Thyroid gland (tissue), 4 donors: ENCODE measurements at places on chromosomes 12 and 14. TPM values are rescaled to one million over a fixed set of nuclear protein-coding genes. Genes with fewer than 3 reads are reported as not detected.

DNA sequence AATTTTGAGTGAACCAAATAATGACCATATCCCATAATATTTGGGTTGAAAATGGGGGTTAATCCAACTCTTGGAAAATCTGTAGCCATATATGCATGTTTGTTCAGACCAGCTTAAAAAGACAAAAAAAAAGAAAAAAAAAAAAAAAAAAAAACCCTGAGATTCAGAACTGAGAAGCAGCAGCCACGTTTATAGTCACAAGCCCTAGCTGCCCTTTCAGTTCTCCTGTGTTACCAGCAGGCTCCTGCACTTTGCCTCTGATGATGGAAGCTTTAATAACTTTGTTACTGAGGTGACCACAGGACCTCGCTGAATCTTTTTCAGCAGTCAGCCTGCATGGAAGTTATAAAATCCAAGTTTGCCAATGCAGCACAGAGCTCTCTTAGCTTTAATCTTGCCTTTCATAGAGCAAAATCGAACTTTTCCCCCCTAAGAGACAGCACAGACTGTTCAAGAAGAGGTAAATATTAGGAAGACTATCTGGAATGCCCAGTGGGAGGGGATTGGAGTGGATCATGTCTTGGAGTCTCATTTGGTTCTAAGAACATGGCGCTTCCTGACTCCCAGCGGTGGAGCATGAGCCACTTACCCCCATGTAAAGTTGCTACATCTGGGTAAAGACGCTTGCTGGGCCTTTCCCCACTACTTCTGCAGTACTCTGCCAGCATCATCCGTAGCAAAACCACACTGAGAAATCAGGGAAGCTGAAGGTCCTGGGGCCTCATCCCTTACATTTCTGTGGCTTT, 20.6 kb downstream of the GNG2 start:
- no peaks in the 10 kb centered on the region for H3K27me3 ChIP-seq
- no peaks in the 10 kb centered on the region for H3K36me3 ChIP-seq
- H3K4me1 ChIP-seq = no peaks in the 10 kb centered on the region
- H3K27ac ChIP-seq = no peak overlapping the region

DNA sequence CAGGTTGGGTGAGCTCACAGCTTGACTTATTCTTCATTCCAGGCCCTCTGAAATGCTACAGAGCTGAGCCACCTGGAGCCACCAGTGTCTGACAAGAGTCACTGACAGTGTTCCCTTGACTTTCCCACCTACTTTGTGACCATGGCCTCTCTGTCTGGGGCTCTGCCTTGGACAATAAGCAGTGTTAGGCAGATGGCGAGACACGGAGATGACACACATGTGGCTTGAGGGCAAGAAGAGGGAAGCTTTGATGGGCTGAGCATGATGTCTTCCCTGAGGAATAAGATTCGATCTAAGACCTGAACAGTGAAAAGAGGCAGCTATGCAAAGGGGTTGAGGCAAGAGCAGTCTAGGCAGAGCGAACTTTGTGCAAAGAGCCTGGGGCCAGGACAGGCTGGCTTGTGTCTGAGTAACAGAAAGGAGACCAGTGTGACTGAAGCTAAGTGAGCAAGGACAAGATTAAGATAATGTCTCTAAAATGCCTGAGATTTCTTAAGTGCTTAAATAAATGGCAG, 105.5 kb downstream of the NUAK1 start:
- H3K4me3 ChIP-seq = no peak overlapping the region
- H3K27ac ChIP-seq = no peak overlapping the region
- H3K36me3 ChIP-seq = no peaks in the 10 kb centered on the region

Gene OAS1
- total RNA-seq = 5.5 TPM

Gene DAD1
- total RNA-seq = 235 TPM

- peak; percentile 32 for DNase-seq
- H3K4me1 ChIP-seq = peaks cover 18% of the 10 kb centered on the region
- H3K36me3 ChIP-seq = no peaks in the 10 kb centered on the region
Measured at GRCh38 chr12:65742018-65743010, 82.0 kb upstream of the HMGA2 start.

GRCh38 chr14:72387726-72388125, 455.5 kb downstream of the RGS6 start:
- no peak overlapping the region for H3K4me3 ChIP-seq
- H3K27me3 ChIP-seq = no peaks in the 10 kb centered on the region
- no peak overlapping the region for H3K27ac ChIP-seq
- DNase-seq = no peak
- no peaks in the 10 kb centered on the region for H3K4me1 ChIP-seq

- no peak overlapping the region for H3K27ac ChIP-seq
- no peaks in the 10 kb centered on the region for H3K4me1 ChIP-seq
- H3K36me3 ChIP-seq = no peaks in the 10 kb centered on the region
- no peak overlapping the region for H3K4me3 ChIP-seq
- H3K27me3 ChIP-seq = no peaks in the 10 kb centered on the region
Measured at GRCh38 chr14:89283327-89284060, 133.5 kb downstream of the FOXN3 start.

- peaks cover 9% of the 10 kb centered on the region for H3K36me3 ChIP-seq
- DNase-seq = no peak
- no peaks in the 10 kb centered on the region for H3K27me3 ChIP-seq
- H3K4me1 ChIP-seq = peaks cover 6% of the 10 kb centered on the region
- H3K27ac ChIP-seq = no peak overlapping the region
Measured at GRCh38 chr14:71721791-71722190, 210.4 kb upstream of the RGS6 start.

Gene SIX6
- total RNA-seq = not detected

DNA sequence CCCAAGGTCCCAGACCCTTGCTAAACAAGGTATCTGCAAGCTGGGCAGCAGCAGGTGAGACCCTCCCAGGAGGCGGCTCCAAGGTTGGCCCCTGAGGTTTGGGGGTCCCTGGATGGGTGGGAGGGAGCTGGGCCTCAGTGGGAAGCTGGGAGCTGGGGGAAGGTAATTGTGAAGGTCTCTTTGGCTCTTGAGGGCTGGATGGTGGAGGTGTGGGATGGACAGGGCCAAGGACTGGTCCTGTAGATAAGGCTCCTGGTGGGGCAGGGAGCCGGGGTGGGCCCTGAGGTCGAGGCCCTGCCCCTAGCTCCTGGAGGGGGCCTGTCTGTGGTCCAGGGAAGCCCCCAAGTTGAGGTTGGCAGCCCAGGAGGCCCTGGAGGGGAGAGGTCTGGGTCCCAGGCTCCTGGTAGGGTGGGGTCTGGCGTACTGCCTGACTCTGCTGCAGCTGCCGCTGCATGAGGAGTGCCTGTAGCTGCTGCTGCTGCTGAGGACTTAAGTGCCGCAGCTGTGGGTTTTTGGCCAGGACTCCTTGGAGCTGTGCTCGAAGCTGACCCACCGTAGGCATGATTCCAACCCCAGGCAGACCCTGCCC, 13.1 kb upstream of the PRKAG1 start:
- no peaks in the 10 kb centered on the region for H3K4me1 ChIP-seq
- no peak for DNase-seq
- no peaks in the 10 kb centered on the region for H3K27me3 ChIP-seq
- peaks cover 53% of the 10 kb centered on the region for H3K36me3 ChIP-seq
- no peak overlapping the region for H3K4me3 ChIP-seq

Gene KLRC1
- 1.6 TPM for total RNA-seq

DNA sequence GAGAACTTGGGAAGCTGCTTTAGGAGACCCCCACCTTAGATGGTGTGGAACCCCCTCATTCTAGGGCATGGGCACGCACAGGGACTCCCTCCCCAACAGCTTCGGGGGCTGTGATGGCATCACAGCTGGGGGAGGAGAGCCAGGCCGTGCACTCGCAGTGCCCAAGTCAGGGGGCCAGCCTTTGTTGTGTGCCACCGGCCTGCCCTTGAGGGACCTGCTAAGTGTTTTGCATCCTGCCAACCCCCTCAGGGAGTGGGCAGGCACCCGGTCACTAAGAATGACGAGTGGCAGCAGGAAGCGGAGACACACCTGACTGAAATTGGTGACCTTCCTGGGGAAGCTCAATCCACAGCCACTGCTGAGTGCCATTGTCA, 334.9 kb upstream of the SFSWAP start:
- DNase-seq = no peak
- no peaks in the 10 kb centered on the region for H3K27me3 ChIP-seq
- H3K4me3 ChIP-seq = no peak overlapping the region
- no peaks in the 10 kb centered on the region for H3K4me1 ChIP-seq
- H3K36me3 ChIP-seq = no peaks in the 10 kb centered on the region
- H3K27ac ChIP-seq = no peak overlapping the region

DNA sequence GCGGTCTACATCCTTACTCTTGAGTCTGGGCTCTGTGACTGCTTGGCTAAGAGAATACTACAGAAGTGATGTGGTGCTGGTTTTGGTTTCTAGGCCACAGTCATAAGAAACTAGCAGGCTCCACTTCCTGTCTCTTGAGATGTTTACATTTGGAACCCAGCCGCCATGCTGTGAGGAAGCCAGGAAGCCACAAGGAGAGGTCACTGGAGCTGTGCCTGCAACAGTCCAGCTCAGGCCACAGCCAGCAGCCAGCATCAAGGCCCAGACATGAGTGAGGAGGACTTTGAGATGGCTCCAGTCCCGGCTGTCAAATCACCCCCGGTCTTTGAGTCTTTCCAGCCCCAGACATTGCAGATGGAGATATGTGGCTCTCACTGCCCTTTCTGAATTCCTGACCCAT, 12.9 kb upstream of the FAM181A start:
- no peaks in the 10 kb centered on the region for H3K4me1 ChIP-seq
- no peak for DNase-seq
- H3K27ac ChIP-seq = no peak overlapping the region

GRCh38 chr12:79522989-79523386, 167.8 kb downstream of the PAWR start:
- H3K4me1 ChIP-seq = no peaks in the 10 kb centered on the region
- H3K36me3 ChIP-seq = no peaks in the 10 kb centered on the region
- H3K27ac ChIP-seq = no peak overlapping the region
- H3K27me3 ChIP-seq = no peaks in the 10 kb centered on the region
- DNase-seq = no peak

Gene RSRC2
- 90.7 TPM for total RNA-seq

Gene DYRK2
- 19.3 TPM for total RNA-seq

Gene ANO2
- 7.0 TPM for total RNA-seq

Gene SOAT2
- total RNA-seq = not detected

Gene CLECL1
- not detected for total RNA-seq
